PC-9 (cell line): ENCODE measurements at places on chromosomes 4 and X.

DNA sequence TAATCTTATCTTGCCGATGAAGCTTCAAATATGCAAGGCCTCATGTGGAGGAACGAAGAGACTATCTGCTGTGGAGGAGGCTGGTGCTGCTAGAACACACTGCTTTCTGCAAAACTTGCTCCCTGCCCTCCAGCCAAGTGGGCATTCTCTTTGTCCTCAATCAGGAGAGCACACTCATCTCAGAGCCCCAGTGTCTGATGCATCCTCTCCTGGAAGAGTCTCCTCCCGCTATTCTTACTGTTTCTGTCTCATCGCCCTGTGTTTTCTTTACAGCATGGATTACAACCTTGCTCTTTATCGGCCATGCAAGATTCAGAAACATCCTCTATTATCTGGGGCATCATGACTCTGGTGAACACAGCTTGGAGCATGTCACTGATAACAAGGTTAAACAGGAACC lies 68.2 kb upstream of the MTNR1A start:
- no peak for DNase-seq

DNA sequence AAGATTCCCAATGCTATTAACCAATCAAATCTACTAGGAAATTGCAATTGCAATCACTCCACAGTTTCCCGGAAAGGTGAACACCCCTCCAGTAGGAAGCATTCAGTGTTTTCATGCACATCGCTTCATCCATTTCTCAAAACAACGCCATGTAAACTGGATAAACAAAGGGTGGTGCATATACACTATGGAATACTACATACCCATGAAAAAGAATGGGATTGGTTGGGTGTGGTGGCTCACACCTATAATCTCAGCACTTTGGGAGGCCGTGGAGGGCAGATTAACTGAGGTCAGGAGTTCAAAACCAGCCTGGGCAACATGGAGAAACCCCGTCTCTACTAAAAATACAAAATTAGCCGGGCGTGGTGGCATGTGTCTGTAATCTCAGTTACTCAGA lies 29.1 kb downstream of the DHRSX start:
- no peak for DNase-seq

- DNase-seq, result no peak
Observed at GRCh38 chr4:83219344-83220331, 65.0 kb downstream of the COQ2 start.

- no peak for DNase-seq
Observed at GRCh38 chrX:129717892-129718291, 20.9 kb upstream of the XPNPEP2 start.

- DNase-seq, result no peak
Observed at GRCh38 chr4:106987311-106987710, 48.8 kb downstream of the DKK2 start.

- DNase-seq, result no peak
Observed at GRCh38 chr4:6472008-6472386, 417 bp downstream of the PPP2R2C start.

- no peak for DNase-seq
Observed at GRCh38 chr4:146633471-146633800, 5.3 kb upstream of the POU4F2 start.

DNA sequence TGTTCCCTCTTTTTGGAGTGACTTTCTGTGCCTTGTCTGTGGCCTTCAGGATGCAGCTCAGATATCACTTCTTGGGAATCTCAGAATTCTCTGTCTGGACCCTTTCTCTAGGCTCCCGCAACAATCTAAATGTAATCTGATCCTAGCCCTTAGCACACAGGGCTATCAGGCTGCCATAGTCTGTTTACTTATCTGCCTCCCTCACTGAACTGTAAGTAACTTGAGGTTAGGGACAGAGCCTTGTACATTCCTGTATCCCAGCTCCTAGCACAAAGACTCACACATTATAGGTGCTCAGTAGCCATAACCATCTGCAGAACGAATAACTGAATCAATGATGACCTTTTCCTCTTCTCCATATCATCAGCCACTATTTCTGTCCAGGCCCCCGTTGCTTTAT lies 69.5 kb downstream of the RTL9 start:
- no peak for DNase-seq

DNA sequence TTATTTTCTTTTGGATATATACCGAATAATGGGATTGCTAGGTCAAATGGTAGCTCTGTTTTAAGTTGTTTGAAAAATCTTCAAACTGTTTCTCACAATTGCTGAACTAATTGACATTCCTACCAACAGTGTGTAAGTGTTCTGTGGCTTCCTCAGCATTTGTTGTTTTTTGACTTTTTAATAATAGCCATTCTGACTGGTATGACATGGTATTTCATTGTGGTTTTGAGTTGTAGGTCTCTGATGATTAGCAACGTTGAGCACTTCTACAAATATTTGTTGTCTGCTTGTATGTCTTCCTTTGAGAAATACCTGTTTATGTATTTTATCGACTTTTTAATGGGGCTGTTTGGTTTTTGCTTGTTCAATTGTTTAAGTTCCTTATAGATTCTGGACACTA lies 680.1 kb upstream of the GRIA3 start:
- DNase-seq, result no peak

GRCh38 chr4:129232589-129233337 lies 136.8 kb downstream of the C4orf33 start:
- DNase-seq, result no peak

GRCh38 chrX:12741416-12741815 lies 49.8 kb upstream of the PRPS2 start:
- DNase-seq, result peak; percentile 60

DNA sequence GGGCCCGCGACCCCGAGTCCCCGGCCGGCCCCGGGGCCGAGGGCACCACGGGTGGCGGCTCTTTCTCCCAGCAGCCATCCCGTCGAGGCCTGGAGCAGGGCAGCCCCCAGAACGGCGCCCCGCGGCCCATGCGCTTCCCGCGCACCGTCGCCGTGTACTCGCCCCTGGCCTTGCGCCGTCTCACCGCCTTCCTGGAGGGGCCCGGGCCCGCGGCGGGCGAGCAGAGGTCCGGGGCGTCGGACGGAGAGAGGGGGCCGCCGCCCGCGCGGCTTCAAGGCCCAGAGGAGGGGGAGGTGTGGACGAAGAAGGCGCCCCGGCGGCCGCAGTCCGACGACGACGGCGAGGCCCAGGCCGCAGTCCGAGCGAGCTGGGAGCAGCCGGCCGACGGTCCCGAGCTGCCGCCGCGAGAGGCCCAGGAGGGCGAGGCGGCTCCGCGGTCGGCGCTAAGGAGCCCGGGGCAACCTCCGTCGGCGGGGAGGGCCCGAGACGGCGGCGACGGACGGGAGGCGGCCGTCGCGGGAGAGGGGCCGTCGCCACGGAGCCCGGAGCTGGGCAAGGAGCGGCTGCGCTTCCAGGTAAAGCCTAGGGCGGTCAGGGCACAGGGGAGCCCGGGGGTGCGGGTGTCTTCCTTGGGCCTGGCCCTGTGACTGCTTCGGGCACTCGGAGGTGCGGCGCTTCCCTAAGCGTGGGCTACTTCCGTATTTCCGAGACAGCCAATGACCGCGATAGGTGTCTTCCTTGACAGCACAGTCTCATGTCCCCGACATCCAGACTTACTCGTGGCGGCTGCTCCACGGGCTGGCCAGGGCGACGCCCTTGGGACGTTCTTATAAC lies 845 bp downstream of the ZAR1 start:
- no peak for DNase-seq

DNA sequence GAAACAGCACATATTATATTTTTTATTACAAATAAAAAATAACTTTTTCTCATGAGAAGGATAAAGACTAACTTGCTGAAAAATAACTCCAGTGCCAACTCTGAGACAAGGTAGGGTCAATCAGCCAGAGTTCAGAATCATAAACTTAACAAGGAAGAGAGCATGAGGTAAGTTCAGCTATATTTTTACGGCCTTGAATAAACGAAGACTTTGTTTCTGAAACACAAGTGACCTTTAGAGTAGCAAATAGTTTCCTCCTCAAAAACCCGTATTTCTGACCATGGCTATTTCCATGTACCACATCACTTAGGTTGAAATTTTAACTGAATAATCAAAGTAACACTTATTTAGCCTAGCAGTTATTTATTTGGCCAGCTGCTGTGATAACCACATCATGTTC lies 45.5 kb downstream of the PRDM5 start:
- DNase-seq, result no peak

DNA sequence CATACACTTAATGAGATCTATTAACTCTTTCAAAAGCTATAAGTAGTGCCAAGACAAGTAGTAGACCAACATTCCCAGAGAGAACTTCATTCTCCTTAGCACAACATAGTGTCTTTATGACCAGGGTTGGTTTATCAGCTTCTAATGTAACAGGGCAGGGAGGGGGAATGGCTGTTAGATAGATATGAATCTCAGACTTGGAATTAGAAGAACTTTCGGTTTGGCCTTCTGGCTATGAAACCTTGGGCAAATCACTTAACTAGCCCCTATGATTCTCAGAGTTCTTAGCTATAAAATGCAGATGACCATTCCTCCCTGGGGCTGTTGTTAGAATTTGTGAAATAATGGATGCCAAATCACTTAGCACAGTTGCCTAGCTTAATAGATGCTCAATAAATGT lies 132.2 kb downstream of the SLC10A7 start:
- DNase-seq, result no peak

DNA sequence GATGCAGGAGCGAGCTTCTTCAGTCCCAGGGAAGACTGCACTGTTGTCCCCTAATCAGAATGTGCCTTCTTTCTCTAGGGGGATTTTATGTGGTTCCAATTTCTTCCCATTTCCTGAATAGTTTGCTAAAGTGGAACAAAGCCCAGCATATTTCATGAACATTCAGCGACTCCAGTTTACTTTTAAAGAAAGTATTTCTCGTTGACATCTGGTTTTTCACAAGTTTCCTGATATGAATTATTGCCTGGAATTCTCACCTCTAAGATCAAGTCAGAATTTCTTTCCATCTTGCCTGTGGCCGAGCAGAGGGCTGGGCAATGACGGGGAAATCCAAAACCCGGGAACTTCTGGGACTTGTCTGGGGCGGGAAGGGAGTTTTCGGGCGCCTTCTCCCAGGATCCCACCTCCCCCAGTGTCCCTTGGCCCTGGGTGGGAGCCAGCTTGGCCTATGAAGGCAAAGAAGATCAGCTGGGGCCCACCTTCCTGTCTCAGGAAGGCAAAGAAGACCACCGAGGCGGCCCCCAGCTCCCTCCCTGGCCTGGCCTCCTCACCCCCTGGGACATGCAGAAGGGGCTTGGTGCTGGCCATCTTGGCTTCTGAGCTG lies 15.4 kb downstream of the SORCS2 start:
- DNase-seq, result no peak

DNA sequence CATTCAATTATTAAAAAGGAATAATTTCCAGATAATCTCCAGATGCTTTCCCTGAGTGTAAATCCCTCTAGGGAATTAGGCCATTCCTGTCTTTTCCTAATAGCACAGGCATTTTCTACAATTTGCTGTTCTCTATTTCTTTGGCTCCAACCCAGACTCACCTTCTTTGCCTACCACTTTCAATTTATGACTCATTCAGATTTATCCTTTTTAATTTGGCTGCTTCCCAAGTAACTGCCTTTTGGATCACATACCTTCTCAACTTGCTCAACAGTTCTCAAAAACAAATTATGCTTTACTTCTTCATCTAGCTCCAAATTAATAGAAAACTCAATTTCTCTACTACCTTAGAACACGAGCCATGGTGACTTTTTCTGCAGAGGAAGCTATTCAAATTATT lies 1166.3 kb upstream of the PCDH7 start:
- no peak for DNase-seq

- DNase-seq, result no peak
Observed at GRCh38 chr4:88706574-88706973, 8.9 kb upstream of the NAP1L5 start.

DNA sequence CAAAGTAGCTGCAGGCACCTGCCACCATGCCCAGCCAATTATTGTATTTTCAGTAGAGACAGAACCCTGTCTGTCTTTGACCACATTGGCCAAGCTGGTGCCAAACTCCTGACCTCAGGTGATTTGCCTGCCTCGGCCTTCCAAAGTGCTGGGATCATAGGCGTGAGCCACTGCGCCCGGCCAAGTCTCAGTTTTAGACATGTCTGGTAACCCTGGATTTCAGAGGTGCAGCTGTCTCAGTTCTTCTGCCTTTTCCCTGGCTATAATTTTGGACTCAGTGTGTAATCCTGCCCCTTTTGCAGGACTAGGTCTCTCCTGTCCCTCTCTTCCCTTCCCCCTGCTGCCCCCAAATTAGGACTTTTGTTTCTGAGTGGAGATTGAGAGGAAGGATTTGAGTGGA lies 46.6 kb downstream of the FAM193A start:
- DNase-seq, result no peak

- DNase-seq, result no peak
Observed at GRCh38 chrX:46317163-46317562, 228.1 kb downstream of the ZNF674 start.

DNA sequence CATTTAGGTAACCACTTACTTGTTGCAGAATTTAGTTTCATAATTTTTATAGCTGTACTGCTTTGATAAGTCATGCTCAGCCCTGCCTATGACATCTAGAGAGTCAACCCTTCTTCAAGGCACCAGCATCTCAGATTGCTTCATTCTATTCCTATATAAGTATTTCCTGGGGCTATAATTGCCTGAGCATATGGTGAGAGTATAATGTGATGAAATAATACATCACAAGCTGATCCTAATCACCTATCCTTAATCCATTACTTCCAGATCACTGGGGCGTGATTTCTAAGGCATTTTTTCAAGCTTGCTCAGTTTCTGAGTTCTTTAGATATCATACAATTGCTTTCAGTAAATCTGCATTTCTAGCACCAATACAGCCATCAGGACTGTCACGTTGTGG lies 200.0 kb upstream of the NPY2R start:
- DNase-seq, result no peak

GRCh38 chrX:16308773-16309172 lies 141.5 kb downstream of the MAGEB17 start:
- no peak for DNase-seq

DNA sequence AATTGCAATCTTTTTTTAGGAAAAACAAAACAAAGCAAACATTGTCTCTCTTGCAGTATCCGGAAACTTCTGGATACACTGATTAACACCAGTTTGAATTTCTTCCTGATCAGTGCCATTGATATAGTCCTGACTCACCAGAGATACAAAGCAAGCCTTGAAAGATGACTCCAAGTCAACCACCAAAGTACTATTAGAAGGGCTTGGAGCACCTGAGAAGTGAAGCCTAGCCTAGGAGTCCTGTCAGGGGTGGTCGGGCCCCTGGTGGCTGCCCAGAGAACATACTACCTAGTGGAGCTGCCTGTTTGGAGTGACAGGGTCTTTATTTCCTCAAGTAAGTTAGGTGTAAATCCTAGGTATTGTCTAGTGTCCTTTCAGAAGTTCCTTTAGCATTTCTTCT lies 593.2 kb downstream of the ZNF674 start:
- peak; percentile 35 for DNase-seq

- no peak for DNase-seq
Observed at GRCh38 chr4:93841803-93842345, 13.3 kb downstream of the ATOH1 start.

DNA sequence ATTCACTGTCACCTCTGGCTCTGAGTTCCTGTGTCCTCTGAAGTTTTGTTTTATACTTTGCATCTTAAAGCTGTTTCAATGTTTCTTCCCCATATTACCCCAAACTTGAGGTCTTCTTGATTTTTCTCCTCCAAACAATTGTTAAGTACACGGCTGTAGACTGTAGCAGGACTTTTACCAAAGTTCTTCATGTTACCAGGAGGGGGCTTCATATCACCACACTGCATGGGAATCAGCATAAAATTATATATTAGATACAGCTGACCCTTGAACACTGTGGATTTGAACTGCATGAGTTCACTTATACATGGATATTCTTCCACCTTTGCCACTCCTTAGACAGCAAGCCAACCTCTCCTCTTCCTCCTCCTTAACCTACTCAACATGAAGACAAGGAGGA lies 56.6 kb downstream of the SPATA18 start:
- no peak for DNase-seq
